Stimulated activated CD4-positive, alpha-beta T cell treated with anti-CD3 and anti-CD28 coated beads, Interleukin-2, amount 100 ng/mL, for 4 hours (primary cell): ENCODE measurements at places on chromosomes 5 and 9.

GRCh38 chr5:172172912-172173563, 15.0 kb downstream of the STK10 start:
- no peak for DNase-seq

DNA sequence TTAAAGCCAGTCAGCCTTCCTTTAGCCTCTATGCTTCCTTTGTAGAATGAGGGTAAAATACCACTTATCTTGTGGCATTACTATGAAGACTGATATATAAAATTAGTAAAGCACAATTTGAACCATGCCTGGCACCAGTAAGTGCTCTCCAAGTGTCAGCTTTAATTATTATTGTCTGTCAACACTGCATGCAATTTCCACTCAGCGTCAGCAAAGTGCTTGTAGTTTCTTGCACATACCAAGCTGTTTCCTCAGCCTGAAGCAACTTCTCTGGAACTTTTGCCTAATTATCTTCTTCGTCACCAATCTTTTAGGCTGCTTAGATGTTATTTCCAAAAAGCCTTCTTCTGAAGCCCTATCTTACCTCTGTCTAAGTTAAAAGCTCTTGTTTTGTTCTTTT, 177.3 kb downstream of the CDC42SE2 start:
- DNase-seq = no peak

DNA sequence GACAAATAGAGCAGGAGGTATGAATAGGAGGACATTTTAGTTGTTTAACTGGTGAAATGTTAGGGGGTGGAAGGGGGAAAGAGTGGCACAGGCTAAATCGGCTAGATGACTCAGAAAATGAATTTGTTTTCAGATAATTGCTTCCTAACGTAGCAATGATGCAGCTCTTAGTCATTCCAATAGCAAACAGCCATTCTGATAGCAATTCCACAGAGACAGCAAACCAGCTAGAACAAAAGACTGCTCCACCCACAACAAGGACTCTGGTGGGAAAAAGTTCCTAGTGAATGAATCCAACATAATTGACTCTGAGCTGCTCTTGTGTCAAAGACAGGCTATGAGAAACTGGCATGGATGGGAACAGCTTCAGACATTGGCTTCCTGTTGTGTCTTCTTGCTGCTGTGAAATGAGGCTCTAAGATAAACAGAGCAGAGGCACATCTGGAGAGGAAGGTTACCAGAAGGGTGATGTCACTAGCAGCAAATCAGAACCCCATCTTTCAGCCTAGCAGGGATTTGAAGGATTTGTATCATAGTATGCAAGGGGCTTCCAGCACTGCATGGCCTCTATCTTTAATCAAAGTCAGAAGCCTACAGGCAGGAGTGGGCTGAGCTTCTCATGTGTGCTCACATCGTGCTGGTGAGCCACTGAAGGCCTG, 28.1 kb upstream of the F2RL1 start:
- no peak for DNase-seq

DNA sequence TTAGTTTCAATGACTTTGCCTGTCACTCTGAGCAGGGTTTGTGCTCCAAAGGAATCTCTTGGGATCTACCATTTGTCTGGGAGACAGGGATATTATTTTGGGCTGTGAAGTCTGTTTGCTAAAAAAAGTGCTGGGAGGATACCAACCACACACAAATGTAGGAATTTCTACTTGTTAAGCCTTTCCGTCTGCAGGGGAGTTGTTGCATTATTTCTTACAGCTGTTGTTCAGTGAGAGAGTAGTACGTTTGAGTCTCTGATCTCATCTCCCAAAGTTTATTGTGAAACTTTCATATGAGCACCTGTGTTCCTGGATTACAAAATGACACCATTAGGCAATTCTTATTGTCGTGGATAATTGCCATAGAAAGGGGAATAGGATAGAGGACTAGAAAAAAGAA, 78.3 kb upstream of the SEMA6A start:
- DNase-seq = no peak

GRCh38 chr9:6549106-6549800, 96.3 kb downstream of the GLDC start:
- no peak for DNase-seq

DNA sequence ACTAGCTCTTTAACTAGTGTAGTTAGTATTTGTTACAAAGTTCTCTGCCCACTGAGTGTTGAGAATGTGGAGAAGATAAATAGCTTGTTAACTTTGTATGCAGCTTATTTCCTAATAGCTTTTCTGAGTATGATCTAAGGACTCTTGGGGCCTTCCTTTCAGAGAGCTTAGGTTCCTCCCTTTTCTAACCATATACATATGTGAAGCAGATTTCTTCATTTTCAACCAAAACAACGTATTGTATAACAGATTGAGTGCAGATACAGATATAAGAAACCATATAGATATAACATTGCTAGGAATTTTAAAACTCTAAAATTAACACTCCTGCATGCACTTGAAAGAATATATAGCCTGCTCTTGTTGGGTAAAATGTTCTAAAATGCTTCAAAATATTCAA, 70.4 kb downstream of the SCAMP1 start:
- no peak for DNase-seq

- DNase-seq = no peak
These were observed 412 bp downstream of the FGF18 start for GRCh38 chr5:171419688-171420430.

- DNase-seq = no peak
These were observed 42.7 kb downstream of the PTPN3 start for GRCh38 chr9:109455391-109455790.

DNA sequence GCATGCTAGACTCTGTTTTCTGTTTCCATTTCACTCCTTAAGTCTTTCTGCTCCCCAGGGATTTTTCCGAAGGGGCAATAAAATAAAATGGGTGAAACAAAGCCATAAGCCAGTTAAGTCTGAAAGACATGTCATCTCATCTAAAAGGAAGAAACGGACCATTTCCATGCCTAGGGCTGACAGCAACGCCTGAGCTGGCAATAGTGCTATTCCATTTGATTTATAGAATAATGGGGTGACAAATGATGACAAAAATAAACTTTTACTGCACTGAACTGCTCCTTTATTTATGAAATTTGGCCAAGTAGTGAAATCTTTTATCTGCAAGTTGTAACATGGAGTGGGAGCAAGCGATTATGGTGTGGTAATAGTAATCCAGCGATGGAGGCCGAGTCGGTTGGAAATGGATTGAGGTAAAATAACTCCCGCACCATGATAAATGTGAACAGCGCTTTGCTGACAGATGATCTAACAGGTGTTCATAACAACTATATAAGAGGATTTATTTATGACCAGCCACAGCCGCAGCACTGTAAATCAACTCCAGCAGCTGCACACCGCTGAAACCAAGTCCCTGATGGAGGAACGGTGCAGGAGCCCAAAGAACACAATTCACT, 219.8 kb upstream of the TBCA start:
- no peak for DNase-seq

GRCh38 chr9:69380811-69381210, 55.8 kb downstream of the ENTREP1 start:
- DNase-seq = no peak

- no peak for DNase-seq
These were observed 1.6 kb downstream of the CLPTM1L start for GRCh38 chr5:1343315-1343751.

- no peak for DNase-seq
These were observed 577.2 kb downstream of the MTRR start for GRCh38 chr5:8446179-8446578.

- DNase-seq = no peak
These were observed 42.2 kb downstream of the COL5A1 start for GRCh38 chr9:134683714-134684374.

GRCh38 chr5:114206640-114207039, 155.2 kb upstream of the KCNN2 start:
- DNase-seq = no peak

- no peak for DNase-seq
These were observed 117.4 kb downstream of the KLHL3 start for GRCh38 chr5:137618476-137618875.

GRCh38 chr9:106983346-106983745, 120.4 kb downstream of the ZNF462 start:
- DNase-seq = no peak

DNA sequence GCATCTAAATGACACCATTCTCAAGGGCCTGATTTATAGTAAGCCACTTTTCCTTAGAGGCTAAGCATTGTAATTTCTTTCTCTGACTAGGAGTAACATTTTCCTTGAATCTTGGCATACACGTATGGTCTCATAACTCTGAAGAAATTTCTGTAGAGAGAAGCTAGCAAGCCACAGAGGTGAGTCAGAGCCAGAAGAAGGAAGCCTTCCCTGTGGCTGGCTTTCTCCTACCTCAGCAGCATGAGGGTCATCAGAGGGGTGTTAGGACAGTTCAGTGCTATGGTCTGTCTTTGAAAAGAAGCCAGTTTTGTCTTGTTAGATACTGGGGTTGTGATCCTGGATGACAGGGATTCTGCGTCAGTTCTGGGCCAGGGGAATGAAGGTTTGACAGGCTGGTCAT, 3.2 kb downstream of the SNX30 start:
- no peak for DNase-seq

DNA sequence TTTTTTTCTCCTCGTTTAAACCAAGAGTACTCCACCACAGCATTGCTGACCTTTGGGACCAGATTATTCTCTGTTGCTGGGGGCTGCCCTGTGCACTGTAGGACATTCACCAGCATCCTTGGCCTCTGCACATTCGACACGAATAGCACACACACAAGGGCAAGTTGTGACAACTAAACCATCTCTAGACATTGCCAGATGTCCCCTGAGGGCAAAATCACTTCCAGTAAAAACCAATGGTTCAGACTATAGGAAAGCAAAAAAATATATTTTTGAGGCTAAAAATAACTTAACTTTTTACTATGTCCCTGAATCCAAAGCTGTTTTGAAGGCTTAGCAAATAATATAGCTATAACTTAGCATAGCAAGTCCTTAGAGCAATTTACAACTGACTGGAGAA, 65.9 kb downstream of the SEMA5A start:
- no peak for DNase-seq

DNA sequence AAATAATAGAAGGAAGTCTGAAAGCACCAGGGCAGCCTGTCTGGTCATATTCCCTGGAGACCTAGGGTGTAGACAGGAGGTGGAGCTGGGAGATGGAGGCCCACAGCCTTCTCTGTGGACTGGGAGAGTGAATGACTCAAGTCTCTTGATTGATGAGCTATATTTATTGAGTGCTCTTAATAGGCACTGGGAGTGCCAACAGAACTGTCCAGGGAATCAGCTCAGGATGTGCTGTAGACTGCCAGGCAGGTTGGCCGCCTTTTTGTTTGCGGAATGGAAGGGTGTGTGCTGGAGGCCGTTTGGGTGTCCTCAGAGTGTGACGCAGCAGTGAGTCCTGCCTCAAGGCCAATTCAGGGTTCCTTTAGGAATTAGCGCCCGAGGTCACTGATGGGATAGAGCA, 33.4 kb upstream of the POMT1 start:
- no peak for DNase-seq

DNA sequence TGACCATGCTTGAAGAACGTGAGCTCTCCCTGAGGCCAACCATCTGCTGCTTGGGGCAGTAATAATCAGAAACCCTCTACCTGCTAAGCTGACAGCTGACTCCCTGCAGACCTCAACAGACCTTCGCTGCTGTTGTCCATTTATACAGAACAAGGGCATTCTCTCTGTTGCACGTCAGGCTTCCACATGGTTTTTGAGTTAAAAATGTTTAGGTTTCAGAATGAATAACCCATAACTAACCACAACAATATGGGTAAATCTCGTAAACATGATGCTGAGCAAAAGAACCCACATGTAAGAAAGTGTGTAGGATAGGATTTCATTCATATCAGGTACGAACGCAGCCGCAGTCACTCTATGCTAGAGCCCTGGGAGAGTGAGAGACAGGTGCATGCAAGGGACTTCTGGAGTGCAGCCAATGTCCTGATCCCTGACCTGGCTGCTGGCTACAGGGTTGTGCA, 348.5 kb downstream of the MED10 start:
- no peak for DNase-seq

GRCh38 chr5:98064118-98064685, 709.3 kb upstream of the RGMB start:
- no peak for DNase-seq

DNA sequence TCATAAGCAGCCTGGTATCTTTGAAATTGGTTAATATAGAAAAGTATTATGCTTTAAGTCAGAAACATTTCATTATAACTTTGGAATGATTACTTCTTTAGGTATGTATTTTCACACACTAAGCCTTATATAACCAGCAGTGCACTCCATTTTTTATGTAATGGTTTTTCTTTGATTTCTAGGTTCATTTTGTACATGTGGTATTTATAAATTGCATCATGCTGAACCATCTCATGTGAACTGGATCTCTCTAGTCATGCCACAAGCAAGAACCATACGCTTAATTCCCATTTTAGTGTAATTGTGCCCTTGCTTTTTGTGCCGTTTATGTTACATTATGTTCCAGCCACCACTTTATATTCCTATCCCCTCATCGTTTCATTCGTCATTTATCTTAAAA, 38.6 kb upstream of the SRP19 start:
- no peak for DNase-seq

DNA sequence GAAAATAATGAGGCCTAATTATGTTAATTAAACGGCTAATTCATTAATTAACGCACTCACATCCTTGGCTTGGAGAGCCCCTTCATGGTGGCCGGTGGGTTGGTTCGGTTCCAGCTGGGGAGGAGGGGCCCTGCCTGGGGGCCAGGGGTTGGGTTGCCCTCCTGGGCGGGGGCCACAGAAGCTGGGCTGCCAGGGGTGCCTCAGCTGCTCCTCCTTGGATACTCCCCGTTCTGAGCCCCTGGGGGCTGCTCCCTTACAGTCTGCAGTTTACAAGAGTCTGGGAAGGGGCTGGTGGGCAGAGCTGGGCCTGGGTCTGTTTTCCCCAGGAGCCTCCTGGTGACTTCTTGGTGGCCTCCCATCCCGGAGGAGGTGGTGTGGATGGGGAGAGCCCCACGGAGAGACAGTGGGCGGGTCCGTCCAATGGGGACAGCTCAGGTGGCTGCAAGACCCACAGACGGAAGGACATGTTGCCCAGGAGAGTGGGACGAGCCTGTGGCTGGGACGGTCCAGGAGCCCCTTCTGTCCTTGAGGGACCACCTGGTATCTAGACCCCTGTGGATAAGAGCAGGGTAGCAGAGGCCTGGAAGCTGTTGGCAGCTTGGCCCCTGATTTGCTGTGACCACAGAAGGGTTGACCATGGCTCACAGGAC, 277.5 kb downstream of the PBX3 start:
- no peak for DNase-seq

GRCh38 chr5:2996248-2996647, 244.8 kb upstream of the IRX2 start:
- no peak for DNase-seq

DNA sequence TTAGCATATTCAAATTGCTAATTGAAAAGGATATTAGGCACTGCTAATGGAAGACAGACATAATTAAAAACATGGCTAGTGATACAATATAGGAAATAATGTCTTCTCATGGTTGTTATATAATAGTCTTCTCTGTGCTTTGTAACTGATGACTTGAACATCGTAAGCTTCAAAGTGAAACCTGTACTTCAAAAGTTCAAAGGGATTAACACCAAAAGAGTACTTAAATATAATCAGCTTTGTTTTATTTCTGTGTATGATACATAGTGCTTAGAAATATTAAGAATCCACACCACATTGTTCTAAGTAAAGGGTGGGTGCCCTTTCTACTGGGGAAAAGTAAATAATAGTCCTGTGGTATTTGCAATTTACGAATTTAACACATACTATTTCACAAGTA, 75.4 kb upstream of the ITGA1 start:
- DNase-seq = no peak

GRCh38 chr5:179870403-179870903, 11.8 kb upstream of the MRNIP start:
- no peak for DNase-seq

GRCh38 chr9:111149018-111149759, 110.9 kb upstream of the LPAR1 start:
- DNase-seq = no peak
